ENCODE measurements at places on chromosomes 5 and 9.

DNA sequence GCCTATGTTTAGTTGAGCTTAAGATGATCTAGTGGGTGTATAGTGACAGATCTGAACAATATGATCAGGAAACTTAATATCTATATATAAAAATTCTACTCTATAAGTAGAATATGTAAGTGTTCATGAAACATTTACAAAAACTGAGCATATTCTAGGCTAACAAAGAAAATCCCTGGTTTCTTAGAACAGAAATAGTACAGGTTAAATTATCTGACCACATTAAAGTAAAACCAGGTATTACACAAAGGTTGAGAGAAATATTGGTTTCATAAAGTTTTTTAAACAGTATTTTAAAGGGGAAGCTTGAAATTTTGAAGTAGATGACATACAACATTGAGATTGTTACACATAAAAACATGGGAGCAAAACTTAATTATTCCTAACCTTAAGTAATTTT lies 39.3 kb downstream of the LRRC70 start:
- DNase-seq: no peak

GRCh38 chr9:136880651-136881050 lies 5.7 kb upstream of the TRAF2 start:
- no peak for DNase-seq

DNA sequence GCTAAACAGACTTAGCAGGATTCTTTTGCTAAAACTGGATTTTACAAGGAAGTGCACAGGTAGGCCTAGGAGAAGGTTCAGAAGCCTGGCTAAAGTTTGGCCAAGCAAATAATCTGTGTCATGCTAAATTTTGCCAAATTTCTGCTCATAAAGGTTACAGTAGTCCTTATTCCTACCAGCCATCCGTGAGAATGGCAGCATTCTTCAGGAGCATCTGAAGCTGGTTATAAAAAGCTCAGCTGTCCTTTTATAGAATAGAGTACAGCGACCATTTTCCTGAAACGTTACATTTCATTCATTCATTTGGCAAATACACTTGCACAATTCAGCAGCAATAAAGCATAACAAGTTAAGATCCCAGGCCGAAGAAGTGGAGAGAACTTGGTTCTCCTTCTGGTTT lies 6.9 kb downstream of the GSN start:
- DNase-seq: no peak

DNA sequence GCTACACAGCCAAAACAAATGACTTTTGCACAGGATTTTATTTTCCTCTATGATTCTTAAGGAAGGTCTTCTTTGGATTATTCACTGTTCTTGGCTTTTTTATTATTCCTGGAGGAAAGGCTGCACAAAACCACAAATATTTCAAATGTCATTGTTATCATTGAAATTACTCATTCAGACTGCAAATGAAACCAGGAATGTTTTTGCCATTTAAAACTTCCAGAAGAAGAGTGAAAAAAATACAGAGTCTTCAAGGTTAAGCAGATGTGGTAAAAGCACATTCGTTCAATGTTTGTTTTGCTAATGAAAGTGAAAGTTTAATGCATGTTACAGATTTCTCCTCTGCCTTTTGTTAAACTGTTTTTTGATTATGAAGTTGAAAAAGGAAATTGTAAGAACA lies 238.2 kb downstream of the TLE4 start:
- DNase-seq: peak; percentile 5

DNA sequence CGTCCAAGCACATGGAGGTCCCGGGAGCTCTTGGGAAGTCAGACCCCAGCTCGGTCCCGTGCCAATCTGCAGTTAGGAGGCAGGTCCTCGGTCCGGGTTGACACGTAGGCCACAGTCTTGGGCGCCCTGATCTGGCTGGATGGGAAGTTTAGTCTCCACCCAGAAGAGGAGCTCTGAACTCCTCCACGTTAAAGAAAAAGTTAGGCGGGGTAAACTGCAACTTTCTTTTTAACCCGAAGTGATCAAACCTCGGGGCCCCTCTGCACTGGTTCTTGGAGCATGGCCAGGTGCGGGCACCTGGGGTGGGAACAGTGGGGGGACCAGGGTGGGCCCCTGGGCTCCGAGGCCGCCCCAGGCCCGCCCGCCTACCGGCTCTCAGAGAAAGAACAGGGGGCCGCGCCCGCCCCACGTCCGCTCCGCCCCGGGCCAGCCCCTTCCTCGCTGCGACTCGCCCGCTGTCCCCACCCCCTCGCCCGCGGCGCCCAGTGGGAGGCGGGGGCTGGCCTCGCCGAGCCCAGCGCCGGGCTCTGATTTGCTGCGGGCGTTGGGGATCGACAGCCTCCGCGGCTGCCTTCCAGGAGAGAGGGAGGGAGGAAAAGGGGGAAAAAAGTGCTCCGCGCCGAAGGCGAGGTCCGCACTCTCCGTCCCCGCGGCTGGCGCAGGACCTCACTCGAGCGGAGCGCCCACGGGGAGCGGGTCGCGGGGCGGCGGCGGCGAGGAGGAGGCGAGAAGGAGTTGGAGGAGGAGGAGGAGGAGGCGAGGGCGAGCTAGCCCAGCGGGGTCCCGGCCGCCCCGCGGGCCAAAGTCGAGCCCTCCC lies at the start of gene COL5A1:
TSS of gene COL5A1 (plus strand) at position 631 of the 817 bp plus-strand sequence. CDS start 385 bp downstream, outside the sequence.
- DNase-seq: peak; percentile 84

- no peak for DNase-seq
These were observed 60.6 kb downstream of the COMMD10 start for GRCh38 chr5:116145416-116145815.

All from A549 (cell line).